Stimulated activated CD4-positive, alpha-beta T cell treated with anti-CD3 and anti-CD28 coated beads, Interleukin-12 subunit alpha, Interleukin-12 subunit beta, amount 100 ng/mL, for 24 hours (primary cell): ENCODE measurements at places on chromosomes 2 and 18.
A peak's percentile ranks its signal among the peaks of the same experiment; 100 is the strongest.

GRCh38 chr18:78612801-78613200, 366.8 kb upstream of the SALL3 start:
- DNase-seq: no peak

DNA sequence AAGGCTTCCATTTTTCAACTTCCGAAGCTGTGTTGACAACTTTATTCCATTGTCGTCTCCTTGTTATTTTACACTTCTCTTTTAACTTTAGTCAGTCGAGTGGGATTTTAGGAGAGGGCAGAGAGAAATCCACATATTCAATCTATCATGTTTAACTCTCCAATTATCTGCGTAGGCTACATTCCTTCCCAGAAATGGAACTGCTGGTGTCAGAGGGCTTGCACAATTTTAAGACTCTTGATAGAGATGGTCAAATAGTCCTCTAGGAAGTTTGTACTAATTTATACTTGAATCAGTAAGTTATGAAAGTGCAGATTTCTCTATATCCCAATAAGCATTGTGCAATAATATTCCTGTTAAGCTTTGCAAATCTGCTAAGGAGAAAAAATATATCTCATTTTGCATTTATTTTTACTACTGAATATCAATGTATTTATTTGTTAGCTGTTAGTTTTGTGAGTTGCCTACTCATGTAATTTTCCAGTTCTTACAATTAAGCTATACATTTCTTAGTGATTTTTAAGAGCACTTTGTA, 95.6 kb downstream of the CYP26B1 start:
- DNase-seq: no peak

DNA sequence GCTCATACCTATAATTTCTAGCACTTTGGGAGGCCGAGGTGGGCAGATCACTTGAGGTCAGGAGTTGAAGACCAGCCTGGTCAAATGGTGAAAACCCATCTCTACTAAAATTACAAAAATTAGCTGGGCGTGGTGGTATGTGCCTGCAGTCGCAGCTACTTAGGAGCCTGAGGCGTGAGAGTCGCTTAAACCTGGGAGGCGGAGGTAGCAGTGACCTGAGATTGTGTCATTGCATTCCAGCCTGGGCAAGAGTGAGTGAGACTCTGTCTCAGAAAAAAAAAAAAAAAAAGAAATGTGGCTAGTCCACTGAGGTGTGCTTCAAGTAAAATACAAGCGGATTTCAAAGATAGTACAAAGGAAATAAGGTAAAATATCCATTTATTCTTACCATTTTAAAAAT, 46.2 kb downstream of the RBKS start:
- DNase-seq: no peak

GRCh38 chr18:79395761-79396404, at the start of gene NFATC1:
Gene NFATC1, plus strand, starts transcription at chr18:79395930. Its CDS starts 295 bp downstream, at chr18:79396225.
- peak; percentile 82 for DNase-seq

GRCh38 chr2:49162151-49162550, 7.8 kb upstream of the FSHR start:
- DNase-seq: no peak

DNA sequence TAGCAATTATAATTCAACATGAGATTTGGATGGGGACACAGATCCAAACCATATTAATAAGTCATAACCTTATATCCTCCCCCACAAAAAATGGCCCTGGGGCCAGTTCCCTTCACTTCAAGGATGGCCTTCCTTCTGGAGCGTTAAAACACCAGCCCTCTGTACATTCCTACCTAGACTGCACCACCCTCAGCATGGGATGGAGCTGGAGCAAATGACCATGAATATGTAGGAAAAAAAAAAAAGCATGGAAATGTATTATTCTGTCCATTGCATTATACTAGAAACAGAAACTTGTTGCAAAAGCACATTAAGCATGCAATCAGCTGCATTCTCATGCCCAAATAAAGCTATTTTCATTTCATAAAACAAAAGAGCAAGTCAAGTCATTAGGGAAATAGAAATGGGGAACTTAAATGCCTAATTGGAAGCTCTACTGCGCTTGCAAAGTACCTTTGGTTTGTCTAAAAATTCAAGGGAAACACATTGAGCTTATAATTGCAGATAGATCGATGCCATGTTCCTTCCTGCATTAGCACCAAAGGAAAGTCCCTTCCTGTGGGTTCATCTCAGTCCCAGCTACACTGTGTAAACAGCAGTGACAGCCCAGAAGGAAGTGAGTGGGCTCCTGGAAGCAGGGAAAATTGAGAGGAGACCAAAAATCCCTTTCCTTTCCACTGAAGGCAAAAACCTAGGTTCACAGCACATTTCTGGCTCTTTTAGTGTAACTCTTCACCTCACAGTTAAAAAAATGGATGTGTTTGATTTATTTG, 252.0 kb upstream of the KLHL29 start:
- DNase-seq: no peak

DNA sequence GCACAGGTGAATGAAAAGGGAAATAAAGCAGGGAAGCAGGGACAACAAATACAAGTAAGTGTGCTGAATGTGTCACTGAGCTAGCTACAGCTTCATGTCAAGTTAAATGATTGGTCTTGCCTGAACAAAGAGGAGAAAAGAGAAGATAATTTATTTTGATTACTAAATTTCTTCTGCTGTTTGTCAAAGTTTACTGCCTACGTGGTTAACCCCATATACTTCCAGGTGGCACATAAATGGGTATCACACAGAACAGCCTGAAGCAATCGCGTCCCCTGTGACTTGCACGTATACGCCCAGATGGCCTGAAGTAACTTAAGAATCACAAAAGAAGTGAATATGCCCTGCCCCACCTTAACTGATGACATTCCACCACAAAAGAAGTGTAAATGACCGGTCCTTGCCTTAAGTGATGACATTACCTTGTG, 434.2 kb downstream of the LRRTM4 start:
- no peak for DNase-seq

GRCh38 chr18:37242826-37243560, 322.6 kb downstream of the CELF4 start:
- no peak for DNase-seq
